Stimulated activated CD4-positive, alpha-beta T cell treated with anti-CD3 and anti-CD28 coated beads, Interleukin-15, amount 100 ng/mL, for 24 hours (primary cell): ENCODE measurements at places on chromosomes 4 and X.
A peak's percentile ranks its signal among the peaks of the same experiment; 100 is the strongest.

GRCh38 chrX:85611926-85612325, 232.5 kb upstream of the POF1B start:
- no peak for DNase-seq

- peak; percentile 84 for DNase-seq
Measured at GRCh38 chr4:77193511-77194102, 36.6 kb downstream of the CCNG2 start.

GRCh38 chrX:29535212-29536162, 679.9 kb upstream of the MAGEB2 start:
- DNase-seq = no peak

DNA sequence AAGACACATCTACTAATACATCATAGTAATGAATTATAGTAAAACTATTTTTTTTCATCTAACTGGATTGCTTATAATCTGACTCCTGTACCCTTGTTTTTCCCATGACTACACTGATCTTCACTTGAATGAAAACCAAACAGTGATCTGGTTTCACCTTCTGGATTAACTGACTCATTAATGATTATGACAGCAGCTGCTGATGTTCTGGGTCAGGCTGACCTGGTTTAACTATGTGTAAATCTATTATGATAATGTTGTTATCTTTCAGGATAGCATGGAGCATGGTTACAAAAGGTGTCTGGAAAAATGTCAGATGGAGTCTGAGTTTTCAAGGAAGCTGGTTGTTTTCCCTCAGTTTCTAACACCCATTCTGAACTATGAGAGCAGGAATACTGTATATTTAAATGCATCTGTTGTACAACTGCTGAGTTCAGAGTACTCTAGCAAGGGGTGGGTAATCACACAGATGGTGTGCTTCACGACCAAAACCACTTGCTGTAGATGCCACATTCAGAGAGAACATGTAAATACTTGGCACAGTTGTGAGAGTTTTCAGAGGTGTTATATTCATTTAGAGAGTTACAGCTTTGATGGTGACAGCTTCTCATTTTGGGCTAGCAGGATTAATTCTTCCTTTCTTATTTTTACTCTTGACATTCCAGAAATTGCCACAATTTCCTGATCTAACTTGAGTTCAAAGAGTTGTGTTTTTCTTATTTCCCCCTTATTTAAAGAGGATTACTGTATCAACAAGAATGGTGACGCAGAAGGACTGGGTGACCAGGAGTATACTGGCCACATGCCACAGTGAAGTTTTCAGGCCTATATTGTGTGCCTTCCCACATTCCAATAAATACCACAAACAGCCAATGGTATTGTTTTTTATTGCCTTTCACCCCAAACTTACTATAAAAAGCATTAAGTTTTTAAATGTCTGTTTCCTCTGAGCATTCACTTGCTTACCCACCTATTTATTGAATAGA, 249.7 kb upstream of the TET2 start:
- no peak for DNase-seq

DNA sequence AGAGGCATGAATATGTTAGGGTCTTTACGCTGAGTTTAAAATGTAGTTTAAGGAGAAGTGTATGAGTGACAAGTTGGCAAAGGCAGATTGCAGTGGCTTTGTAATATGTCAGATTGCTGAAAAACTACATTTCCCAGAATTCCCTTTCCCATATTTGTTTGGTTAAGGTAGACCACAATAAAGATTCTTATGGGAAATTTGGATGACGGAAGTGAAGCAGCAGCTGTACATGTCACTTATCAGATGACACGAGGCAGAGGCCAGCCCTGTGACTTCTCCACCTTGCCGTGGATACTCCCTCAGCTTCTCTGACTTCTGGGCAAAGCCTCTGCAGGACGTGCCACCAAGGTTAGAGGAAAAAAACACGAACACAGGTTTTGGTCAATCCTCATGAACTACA, 229.7 kb upstream of the DKK2 start:
- no peak for DNase-seq

DNA sequence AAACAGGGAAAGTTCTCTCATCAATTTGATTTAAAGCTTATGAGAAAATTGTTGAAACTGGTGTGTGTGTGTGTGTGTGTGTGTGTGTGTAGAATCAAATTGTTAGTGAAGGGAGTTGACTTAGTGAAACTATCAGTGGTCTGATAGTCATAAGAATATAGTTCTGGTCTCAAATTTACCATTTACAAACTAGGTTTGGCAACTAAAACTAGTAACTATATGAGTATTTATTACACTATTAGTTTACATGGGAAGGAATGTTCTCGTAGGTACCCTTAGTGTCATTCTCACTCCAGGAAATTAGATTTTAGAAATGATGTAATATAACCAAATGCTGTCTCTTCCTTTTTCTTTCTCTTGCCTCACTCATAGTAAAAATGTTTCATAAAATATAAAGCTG, 11.9 kb downstream of the SULT1E1 start:
- no peak for DNase-seq

GRCh38 chr4:48337731-48338130, 3.6 kb upstream of the SLAIN2 start:
- no peak for DNase-seq
